ENCODE measurements at places on chromosomes 2 and 18. TPM values are rescaled to one million over a fixed set of nuclear protein-coding genes. Genes with fewer than 3 reads are reported as not detected.

Gene CFC1
- not detected for total RNA-seq

Gene GTF2A1L
- total RNA-seq = 0.11 TPM

Gene LRATD1
- 3.5 TPM for total RNA-seq

Gene CSRNP3
- 1.9 TPM for total RNA-seq

Gene SNTG2
- total RNA-seq = 0.11 TPM

Gene LOXHD1
- total RNA-seq = not detected

Gene POTEI
- not detected for total RNA-seq

Gene FOXI3
- not detected for total RNA-seq

Gene SLC5A7
- total RNA-seq = not detected

Gene PLCL1
- total RNA-seq = 1.9 TPM

Gene FBXO15
- total RNA-seq = 1.1 TPM

Gene TMEM18
- 23.6 TPM for total RNA-seq

Gene TFCP2L1
- under 0.01 TPM for total RNA-seq

Measured in uterine smooth muscle cell (primary cell).